ENCODE measurements at places on chromosomes 2 and 18.

DNA sequence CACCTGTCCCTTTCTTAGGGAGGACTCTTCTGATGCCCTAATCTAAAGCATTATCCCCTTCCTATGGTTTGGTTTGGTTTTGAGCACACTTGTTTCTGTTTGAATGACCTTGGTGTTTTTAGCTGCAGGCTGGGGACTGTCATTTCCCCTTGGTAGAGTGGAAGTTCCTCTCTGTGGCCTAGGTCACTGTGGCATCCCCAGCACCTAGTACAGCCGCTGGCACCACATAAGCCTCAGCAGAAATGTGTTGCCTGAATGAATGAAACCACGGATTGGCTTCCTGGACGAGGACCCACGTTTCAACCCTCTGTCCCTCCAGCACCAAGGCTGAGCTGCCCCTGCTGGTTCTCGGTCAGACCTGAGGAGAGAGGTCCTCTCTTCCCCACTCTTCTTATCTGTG is 159.9 kb downstream of the CTIF start:
- DNase-seq, result no peak

- no peak for DNase-seq
Measured at GRCh38 chr2:159084384-159085370, 116.2 kb downstream of the TANC1 start.

DNA sequence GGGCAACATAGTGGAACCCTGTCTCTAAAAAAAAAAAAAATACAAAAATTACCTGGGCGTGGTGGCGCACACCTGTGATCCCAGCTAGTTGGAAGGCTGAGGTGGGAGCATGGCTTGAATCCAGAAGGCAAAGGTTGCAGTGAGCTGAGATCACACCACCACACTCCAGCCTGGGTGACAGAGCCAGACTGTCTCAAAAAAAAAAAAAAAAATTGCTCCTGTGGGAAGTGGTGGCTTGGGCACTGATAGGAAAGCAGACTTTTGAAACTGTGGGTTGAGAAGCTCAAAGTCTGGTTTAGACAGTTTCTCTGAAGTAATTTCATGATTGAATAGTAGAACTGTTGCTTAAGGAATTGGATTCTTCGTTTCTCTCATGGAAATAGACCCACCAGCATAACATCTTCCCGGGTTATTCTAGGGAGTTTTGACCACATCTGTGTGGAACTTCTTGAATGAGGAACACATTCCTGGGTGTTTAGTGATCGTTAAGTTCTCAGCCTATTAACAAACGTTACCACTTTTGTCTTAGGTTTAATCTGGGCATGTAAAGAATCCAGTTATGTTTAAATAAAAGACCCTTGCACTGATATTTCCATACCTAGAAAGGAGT is 33.5 kb downstream of the GRHL1 start:
- no peak for DNase-seq

DNA sequence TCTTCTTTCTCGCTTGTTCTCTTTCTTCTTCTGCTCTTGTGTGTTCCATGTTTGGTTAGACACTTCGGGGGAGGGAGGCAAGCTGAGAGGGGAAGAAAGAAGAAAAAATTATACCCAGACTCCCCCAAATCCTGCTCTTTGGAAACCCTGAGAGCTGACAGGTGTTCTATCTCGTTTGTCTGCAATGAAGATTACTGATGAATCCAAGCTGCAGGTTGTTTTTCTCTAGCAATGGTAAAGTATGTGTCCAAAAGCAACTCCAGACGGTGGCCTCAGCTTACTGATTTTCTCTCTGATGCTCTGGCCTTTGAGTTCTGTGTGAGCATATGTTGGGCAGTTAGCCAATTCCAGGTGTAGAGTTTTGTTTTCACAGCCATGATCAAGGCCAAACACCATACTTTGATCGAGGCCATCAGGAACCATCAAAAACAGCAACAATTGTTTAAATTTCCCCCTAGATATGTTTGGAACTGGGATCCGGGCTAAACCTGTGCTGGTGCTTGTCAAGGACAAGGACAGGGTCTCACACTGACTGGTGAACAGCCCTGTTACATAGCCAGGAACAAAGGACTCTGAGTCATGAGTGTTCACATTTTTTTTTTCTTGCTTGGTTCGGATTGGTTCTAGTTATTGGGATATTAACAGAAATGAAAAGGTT is 142.0 kb downstream of the PRKCE start:
- DNase-seq, result no peak
